ENCODE measurements at places on chromosomes 11 and 22. TPM values are rescaled to one million over a fixed set of nuclear protein-coding genes. Genes with fewer than 3 reads are reported as not detected.

Gene TESMIN
- 1.3 TPM for total RNA-seq

Gene OR52B6
- not detected for total RNA-seq

Gene NLRP14
- total RNA-seq, result 0.13 TPM

Gene LRRC56
- 0.54 TPM for total RNA-seq

Gene DDIAS
- total RNA-seq, result 2.6 TPM

Gene NFAM1
- total RNA-seq, result under 0.01 TPM

Gene MUC5AC
- not detected for total RNA-seq

Gene CCDC89
- total RNA-seq, result 5.7 TPM

Gene SCUBE2
- total RNA-seq, result 4.8 TPM

Gene FAM227A
- total RNA-seq, result 3.1 TPM

Gene FAM180B
- total RNA-seq, result 0.26 TPM

Gene MAML2
- total RNA-seq, result 18.8 TPM

Gene CTSF
- 26.3 TPM for total RNA-seq

Data from articular chondrocyte of knee joint (primary cell).